ENCODE measurements at places on chromosomes 3 and 15.

DNA sequence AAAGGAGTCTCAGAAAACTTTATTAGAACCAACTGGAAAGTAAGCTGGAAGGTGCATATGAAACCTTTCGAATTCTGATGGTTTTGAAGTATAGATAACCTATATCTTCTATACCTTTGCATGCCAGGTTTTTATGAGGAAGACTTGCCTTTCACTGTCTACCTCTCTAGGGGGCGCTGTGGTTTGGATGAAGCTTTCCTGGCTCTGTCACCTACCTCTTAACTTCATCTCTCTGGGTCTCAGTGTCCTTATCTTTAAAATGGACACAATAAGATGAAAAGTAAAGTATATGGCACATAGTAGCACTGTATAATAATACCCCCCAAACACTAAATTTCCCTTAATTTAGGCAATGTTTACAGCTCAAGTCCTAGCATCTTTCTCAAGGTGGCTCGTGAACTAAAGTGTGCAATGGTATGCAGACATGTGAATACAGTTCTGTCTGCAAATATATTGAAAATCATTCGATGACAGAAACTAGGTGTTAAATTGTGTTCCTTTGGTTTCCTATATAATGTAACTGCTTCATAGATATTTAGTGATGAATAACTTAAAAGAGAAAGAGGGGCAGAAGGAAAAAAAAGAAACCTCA, 314.3 kb downstream of the CHST2 start:
- no peak for DNase-seq

DNA sequence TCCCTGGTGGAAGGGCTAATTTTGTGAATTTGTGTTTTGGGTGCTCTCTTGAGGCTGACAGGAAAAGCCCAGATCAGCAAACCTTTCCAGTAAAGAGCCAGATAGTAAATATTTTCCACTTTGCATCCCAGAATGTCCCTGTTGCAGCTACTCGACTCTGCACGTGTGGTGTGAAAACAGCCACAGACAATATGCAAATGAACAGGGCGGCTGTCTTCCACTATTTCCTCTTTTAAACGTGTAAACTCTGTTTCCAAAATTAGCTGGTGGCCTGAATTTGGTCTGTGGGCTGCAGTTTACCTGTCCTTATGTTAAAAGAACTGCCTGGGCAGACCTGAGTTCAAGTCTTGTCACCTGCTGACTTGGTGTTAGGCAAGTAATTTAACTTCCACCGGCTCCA, 202.7 kb downstream of the EDEM1 start:
- no peak for DNase-seq

DNA sequence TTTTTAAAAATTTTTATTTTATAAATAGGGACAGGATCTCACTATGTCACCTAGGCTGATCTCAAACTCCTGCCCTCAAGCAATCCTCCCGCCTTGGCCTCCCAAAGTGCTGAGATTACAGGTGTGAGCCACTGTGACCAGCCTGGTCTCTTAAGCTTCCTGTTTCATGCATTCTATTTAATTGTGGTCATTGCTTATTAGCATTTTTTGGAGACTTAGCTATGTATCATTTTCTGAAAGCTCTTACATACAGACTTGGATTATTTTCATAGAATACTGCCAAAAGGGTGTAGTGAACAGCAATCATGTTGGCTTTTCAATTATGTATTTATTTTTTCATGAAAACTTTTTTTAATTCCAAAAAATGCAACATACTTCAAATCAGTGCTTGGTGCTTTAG, 51.5 kb upstream of the DCUN1D1 start:
- DNase-seq: no peak

DNA sequence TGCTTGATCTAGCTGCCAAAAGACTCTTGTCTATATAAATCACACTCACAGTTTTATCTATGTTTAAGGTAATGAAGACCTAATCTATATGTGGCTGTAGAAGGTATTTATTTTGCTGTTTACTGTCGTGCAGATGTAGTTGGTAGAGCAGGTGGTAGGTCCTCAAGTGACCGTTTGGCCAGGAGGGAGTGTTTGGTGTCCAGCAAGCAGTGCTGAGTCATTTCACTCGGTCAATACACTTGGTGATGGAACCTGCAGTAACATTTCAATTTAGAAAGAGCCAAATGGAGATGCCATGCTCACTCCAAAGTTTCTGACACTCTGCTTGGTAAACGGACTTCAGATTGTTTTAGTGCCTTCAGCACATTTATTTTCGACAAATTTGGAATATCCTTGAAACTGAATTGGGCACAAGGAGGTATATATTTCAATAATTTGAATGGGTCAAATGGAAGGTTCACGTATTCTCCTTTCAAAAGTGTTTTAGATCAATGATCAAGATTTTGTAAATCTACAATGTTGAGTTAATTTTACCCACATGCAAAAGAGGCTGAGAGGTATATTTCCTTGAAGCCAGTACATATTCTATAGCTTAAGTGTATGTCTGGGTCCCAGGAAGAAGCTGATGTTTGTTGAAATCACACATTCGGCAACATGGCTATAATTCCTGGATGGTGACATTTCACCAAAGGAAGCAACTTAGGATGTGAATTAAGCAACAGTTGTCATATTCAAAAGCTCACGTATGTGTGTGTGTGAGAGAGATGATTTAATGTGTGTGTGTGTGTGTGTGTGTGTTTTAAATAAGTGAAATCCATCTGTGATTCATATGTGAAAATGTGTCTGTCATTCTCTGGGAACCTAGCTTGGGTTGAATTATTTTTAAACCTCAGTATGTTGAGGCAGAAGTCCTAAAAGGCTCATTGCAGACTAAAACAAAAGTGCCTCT, 7.7 kb upstream of the CX3CR1 start:
- no peak for DNase-seq

GRCh38 chr3:79183496-79183895, 584.3 kb downstream of the ROBO1 start:
- no peak for DNase-seq

DNA sequence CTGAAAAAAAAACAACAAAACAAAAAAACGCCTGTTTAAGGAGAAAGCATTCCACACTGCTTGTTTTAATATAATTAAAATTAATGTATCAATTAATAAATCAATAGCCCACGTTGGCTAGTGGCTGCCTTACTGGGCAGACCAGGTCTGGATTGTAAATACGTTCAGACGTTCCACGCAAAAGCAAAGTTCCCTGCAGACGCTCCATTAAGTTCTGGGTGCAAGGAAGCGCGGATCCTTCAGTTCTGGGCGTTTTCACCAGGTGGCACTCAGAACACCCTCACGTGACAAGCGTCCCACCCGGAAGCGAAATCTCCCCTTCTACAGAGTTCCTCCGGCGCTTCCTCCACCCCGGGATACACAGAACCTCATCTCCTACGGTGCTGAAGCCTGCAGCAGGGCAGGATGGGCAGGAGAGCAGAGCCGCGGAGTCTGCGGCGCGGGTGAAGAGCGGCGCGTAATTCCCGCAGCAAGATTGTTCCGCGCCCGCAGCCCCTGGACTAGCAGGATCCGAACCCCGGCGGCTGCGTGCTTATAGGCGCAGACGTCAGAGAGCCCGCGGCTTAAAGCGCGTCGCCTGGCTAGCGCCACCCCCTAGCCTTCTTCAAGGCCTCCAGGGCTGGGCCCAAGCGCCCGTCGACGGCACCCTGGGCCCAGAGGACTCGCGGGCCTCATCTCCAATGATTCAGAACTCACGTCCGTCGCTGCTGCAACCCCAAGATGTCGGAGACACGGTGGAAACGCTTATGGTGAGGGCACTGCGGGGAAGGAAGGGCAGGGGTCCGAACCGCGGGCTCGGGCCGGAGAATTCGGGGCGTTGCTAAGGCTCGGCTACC, at the start of gene SLC25A38:
Gene SLC25A38 (plus strand): TSS at position 326 of the 836 bp plus-strand sequence. CDS start 355 bp downstream, at position 681.
- DNase-seq: no peak

DNA sequence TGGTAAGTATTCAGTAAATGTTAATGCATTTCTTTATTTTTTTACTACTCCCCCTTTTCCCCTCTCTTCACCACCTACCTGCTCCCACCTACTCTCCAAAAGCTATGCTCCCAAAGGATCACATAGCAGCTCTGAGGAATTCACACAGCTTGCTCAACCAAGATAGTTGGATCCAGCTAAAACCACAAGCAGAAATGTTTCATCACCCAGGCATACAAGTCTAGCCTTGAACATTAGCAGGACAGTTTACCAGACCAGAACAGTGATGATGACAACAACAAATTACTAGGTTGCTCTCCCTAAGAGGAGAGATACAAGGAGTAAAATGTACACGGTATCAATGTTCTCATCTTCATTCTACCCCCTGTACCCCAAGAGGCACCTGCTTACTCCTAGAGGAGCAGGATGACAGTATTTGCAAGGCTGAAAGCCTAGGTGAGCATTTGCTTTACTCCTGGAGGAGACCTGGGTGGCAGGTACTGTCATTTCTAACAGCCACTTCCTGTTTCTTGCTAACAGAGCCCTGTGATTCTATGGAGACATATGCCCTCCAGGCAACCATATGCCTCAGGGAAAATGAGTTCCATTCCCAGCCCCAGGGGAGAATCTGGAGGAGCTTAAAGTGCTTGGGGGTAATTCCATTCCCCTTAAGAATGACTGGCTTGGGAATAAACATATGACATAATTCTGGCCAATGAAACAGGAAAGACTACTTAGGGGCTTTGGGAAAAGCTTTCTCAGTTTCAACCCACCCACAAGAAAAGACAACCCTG, 237.5 kb downstream of the NTRK3 start:
- DNase-seq: no peak

GRCh38 chr15:72915843-72916242, 132.3 kb upstream of the ADPGK start:
- DNase-seq: no peak

DNA sequence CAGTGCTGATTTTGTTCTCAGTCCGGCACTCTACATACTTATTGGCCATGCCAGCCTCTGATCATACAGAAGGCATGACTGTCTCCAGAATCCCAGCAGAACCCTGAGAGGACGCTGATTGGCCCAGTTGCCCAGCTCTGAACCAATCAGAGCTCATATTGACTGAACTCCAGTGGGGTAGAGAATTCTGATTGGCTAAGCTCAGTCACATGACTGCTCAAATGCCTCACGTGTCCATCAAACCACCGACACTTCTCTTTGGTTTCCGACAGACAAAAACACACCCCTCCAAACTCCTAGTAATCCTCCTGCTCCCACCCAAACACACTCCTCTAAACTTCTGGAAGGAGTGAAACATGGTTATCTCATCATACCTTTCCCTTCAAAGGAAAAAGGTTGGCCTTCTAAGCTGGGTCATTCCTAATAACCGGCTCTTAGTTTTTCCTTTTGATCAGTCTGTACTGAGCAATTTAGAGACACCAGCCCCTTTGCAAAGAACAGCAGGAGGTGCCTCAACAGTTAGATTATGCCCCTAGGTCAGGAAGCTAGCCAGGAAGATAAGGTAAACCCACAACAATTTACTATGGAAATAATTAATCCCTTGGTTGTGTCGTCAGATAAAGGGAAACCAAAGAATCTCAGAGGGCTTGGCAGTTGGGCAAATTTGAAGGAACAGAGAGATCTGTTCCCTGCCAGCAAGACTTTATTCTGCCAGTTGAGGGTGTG, 187.8 kb downstream of the TLE3 start:
- DNase-seq: no peak

DNA sequence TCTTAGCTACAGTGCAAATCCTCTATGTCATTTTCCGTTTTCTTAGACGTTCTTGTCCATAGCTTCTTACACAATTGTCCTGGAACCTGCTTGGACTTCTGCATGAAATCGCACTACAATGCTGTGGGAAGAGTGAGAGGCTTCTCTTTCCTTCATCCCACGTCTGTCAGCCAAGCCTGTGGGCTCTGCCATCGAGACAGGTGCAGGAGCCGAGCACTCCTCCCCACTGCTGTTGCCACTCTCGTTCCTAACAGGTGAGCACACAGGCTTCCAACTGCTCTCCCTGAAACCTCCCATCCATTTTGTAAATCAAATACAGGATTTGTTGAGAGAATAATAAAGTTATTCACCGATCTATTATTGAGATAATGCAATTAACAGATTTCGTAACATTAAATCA, 23.5 kb downstream of the ZXDC start:
- DNase-seq: no peak

DNA sequence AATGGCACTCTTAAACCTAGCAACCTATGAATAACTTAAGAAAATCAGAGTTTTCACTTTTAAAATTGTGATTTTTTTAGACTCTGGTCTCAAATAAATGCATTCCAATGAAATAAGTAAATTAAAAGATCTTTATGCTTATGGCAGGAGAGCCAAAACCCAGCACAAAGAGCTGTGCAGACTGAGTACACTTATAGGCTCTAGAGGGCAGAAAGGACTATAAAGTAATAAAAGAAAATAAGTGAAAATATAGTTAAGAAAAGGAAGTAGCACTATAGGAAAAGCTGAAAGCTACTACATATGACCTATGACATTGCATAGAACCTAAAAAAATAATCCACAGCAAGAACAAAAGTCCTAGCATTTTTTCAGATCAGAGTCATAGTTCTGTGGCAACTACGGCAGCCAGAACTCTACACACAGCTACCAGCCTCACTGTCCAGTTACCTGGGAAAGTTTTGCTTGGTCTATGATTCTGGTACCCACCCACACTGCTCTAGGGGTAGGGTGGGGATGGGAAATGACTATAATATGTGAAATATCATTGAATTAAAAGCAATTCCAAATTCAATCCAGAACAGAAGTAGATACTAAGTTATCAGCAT, 30.5 kb downstream of the CLASP2 start:
- DNase-seq: no peak

DNA sequence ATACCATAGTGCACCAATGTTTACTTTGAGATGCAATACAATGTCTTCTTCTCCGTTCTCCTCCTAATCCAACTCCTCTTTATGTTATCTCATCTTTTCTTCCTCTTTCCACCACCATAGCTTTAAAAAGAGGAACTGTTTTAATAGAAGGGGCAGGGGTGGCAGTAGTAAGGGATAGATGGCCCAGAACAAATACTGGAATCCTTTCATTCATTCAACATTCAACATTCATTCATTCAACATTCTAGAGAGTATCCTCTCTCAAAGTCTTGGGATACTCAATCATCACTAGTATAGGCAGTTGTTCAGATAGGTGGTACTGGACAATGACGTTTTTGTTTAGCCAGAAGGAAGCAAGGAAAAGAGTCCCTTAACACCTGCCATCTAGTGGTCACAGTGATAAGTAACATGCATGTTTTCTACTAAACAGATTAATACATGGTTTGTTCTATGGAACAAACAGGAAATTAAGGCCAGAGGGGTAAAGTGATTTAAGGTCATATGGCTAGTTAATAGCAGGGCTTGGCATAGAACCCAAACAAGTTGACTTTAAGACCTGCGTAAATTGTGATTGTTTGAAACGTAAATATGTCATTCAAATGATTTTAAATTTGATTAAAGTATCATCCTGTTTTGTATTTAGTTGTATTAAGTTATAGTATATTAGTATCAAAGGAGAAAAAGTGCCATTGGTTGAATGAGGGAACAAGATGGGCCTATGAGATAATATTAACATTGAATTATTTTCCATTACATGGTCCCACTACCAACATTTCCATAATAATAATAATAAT, 26.9 kb upstream of the EHHADH start:
- DNase-seq: peak; percentile 54

DNA sequence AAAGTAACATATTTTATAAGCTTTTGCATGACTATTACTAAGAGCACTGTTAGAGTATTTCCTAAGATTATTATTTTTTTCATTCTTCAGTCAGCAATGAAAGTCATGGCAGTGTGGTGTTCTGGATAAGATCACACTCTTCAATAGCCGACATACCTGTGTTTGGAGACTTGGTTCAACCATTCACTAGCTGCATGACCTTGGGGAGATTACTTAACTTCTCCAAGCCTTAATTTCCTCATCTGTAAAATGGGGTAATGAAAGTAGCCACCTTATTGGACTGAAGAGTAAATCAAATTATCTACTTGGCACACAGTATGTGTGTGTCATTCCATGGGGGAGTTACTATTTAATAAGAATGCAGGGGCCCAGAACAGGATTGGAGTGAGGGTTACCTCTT, 24.5 kb upstream of the PCOLCE2 start:
- no peak for DNase-seq

GRCh38 chr3:126346466-126346865, 10.7 kb downstream of the KLF15 start:
- DNase-seq: no peak
